ENCODE measurements at places on chromosomes 7 and 10. TPM values are rescaled to one million over a fixed set of nuclear protein-coding genes. Genes with fewer than 3 reads are reported as not detected.

The PLEKHS1 gene
- 0.12 TPM for total RNA-seq

The CALML5 gene
- total RNA-seq: not detected

The PKD1L1 gene
- total RNA-seq: 0.31 TPM

The ZNF503 gene
- total RNA-seq: 0.21 TPM

The GLI3 gene
- total RNA-seq: 1.1 TPM

The TMEM60 gene
- 6.7 TPM for total RNA-seq

The PDZD7 gene
- 0.17 TPM for total RNA-seq
